ENCODE measurements at places on chromosomes 7 and 10.
A peak's percentile ranks its signal among the peaks of the same experiment; 100 is the strongest.

DNA sequence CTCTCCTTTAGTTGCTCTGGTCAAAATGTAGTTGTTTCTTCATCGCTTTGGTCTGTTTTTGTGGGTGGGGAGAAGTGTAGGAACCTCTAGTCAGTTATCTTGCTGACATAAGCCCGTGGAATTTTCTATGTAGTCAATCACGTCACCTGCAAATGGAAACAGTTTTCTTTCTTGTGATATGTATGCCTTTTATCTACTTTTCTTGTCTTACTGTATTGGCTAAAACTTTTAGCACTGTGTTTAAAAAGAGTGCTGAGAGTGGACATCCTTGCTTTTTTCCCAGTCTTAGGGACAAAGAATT lies 42.3 kb downstream of the AKR1E2 start:
- DNase-seq, result no peak

DNA sequence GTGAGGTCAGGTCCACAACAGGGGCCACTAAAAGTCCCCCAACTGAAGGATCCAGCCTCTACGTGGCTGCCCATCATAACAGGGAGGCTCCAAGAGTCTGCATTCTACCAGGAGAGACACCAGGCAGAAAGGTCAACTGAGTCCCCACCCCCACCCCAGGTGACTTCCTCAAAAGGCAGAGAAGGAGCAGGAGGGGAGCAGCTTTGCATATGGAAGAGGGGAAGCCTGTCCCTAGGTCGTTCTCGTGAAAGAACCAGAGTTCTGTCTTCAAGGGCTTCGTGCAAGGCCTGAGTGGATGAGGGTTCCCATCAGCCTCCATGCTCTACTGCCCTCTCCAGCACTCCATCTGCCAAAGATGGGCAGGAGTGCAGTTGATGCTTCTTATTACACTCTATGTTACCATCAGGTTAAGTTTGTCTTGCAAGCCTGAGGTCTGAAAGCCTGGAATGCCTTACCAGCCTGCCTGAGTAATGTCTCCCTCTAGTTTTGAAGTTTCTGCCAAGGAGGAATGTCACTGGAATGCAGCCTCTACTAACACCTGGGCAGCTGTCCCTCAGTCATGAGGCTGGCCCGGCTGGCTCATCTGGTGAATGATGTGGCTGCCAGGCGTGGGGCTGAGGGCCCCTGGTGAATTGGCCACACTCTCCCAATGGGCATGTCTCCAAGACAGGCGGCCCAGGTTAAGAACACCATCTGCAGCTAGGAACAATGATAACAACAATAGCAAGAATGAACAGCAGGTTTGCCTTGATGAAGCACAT lies 54.3 kb upstream of the SMNDC1 start:
- DNase-seq, result no peak

DNA sequence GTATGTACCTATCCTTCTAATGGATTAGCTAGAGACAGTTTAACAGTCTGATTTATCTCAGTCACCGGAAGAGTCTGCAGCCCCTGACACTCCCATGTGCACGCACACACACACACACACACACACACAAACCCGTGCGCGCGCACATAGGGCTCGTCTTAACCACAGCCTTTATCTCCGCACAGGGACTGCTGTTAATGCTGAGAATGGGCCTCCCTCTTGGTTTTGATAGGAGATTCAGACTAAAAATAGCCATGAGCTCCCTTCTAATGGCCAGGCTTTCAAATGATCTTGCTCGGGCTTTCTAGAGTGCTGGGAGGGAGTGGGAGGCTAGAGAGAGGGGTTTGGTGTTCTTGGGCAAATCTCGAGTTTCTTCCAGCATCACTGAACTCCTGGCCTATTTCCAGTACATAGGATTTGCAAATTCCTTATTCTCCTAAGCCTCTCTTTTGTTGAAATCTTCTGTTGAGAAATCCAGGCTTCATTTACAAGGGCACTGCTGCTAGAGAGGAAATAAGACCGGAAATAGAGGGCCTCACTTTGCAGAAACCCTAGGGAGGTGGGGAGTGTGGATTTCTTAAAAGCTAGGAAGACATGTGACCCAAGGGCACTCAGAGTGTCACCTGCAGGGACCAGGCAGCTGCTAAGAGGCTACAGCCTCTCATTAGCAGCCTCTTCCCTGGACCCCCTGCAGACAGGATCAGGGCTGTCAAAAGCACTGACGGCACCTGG lies 2.4 kb downstream of the TMEM72 start:
- DNase-seq, result no peak

GRCh38 chr10:114102256-114102655 lies 58.6 kb downstream of the ADRB1 start:
- no peak for DNase-seq

GRCh38 chr10:120495226-120496009 lies 38.4 kb downstream of the PLPP4 start:
- no peak for DNase-seq

- DNase-seq, result no peak
Measured at GRCh38 chr7:99290980-99291607, 18.5 kb downstream of the MYH16 start.

GRCh38 chr7:43700059-43700501 lies 29.2 kb downstream of the COA1 start:
- DNase-seq, result no peak

- DNase-seq, result no peak
Measured at GRCh38 chr7:12162415-12163113, 48.5 kb upstream of the TMEM106B start.

DNA sequence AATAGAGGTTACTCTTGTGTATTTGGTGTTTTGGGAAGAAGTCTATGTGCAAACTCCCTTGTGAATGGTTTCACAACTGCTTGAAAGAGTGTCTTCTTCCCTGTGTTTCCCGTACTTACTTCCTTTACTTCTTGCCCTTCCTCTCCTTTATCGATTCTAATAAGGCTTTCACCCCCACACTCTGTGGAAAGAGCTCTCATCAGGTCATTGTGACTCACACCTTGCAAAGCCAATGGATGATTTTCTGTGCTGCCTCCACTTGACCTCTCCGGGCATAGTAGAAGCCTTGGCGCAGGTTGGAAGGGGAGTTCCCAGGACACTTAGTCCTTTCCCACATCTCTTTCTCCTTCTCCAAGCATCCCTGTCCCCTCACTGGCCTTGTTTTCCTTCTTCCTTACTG lies 6.2 kb upstream of the TSPAN15 start:
- DNase-seq, result no peak

DNA sequence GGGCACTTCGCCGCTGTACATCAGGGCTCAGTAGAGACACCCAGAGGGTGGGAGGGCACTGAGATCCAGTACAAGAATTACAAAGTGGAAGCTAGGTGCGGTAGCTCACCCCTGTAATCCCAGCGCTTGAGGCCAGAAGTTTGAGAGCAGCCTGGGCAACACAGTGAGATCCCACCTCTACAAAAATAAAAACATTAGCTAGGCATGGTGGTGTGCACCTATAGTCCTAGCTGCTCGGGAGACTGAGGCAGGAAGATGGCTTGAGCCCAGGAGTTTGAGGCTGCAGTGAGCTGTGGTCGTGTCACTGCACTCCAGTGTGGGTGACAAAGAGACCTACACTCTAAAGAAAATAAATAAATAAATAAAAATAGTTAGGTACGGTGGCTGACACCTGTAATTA lies 64.0 kb downstream of the CLEC2L start:
- DNase-seq, result no peak

DNA sequence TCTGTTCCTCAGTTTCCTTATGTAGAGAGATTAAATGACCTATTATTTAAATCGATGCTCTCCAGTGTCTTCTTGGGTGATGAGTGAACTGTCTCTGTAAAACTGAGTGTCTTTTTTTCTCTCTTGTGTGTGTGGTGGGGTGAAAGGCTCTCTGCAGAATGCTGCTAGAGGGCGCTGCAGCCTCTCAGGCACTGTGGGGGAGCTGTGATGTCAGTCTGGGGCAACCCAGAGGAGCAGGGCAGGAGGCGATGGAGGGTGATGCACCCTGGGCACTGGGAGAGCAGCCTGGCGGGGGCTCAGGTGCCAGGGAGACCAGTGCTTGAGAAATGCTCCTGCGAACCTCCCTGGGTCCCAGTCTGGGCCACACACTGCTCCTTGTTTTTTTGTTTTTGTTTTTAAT lies 110.1 kb upstream of the POM121L12 start:
- no peak for DNase-seq

- DNase-seq, result peak; percentile 93
Measured at GRCh38 chr7:135335628-135336139, 102.0 kb downstream of the STRA8 start.

DNA sequence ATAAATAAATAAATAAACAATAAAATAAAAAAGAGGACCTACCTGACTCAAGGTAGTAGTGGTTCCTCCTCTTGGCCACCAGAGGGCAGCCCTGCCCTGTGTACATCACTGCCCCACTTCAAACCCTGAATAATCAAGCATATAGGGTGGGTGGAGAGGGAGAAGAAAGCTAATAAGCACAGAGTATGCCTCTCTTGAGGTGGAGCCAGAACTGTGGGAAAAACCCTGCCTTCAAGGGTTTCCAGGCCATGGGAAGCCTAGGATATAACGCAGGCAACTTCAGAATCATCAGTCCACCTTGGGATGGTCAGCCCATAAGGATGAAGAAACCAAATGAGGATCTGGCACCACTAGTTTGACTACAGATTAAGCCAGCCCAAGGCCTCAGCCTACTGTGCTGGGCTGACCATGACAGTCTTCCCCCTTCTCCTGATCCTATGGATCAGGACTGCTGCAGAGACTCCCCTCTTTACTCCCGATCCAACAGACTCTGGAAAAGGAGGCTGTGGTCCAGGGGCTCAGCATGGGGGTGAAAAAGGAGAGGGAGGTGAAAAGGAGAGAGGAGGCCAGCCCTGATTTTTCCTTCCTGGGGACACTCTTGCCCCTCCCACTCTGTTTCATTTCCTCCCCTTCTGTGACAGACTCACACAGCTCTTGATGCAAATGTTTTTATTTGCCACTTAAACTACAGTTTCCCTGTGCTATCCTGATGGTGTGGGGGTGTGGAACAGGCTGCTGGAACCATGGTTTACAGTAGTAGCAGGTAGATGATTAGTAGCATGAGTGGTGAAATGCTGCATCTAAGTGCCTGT lies 10.1 kb downstream of the AVPI1 start:
- DNase-seq, result peak; percentile 55

- DNase-seq, result no peak
Measured at GRCh38 chr7:108204281-108204796, 74.2 kb upstream of the LAMB4 start.

DNA sequence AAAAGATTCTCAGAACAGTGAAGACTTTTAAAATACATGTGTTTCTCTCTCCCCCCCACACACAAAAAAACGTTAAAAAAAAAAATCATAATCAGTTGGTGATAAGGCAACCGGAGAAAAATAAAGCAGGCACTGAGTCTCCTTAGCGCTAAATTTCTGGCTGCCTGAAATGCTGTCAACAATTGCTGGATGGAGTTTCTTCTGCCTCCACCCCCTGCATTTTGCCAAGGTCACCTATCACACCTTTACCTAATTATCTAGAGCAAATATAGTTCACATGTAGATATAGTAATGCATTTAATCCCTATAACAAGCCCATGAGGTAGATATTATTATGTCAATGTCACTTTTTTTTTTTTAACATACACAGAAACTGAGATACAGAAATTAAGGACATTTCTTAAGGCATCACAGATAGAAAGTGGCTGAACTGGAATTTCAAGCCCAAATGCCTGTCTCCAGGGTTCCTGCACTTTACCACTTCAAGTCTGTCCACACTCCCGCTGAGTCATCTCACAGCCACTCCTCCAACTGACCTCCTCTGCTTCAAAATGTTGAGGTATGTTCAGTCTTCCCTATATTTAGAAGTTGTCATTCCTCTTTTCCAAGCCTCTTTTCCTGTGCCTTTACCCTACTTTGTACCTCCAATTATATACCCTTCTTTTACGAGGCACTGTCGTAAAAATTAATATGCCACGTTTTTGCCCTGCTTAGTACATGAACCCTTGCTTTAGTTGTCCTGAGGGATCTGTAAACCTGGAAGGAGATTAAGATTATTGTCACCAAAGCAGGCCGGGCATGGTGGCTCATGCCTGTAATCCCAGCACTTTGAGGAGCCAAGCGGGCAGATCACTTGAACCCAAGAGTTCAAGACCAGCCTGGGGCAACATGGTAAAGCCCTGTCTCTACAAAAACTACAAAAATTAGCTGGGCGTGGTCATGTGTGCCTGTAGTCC lies 72.8 kb upstream of the MPP7 start:
- no peak for DNase-seq

- DNase-seq, result peak; percentile 91
Measured at GRCh38 chr10:69392481-69393000, 24.2 kb downstream of the TACR2 start.

- no peak for DNase-seq
Measured at GRCh38 chr7:2626498-2627117, 5.2 kb upstream of the TTYH3 start.

GRCh38 chr7:30743371-30744074 lies 8.4 kb upstream of the INMT start:
- DNase-seq, result no peak

GRCh38 chr7:70711452-70711851 lies 420.5 kb upstream of the GALNT17 start:
- no peak for DNase-seq

- DNase-seq, result peak; percentile 5
Measured at GRCh38 chr10:118106426-118106825, 59.7 kb upstream of the RAB11FIP2 start.

GRCh38 chr7:102264367-102264891 lies 22.2 kb upstream of the SH2B2 start:
- DNase-seq, result no peak

GRCh38 chr10:72248468-72249151 lies 25.1 kb upstream of the DDIT4 start:
- DNase-seq, result peak; percentile 61

DNA sequence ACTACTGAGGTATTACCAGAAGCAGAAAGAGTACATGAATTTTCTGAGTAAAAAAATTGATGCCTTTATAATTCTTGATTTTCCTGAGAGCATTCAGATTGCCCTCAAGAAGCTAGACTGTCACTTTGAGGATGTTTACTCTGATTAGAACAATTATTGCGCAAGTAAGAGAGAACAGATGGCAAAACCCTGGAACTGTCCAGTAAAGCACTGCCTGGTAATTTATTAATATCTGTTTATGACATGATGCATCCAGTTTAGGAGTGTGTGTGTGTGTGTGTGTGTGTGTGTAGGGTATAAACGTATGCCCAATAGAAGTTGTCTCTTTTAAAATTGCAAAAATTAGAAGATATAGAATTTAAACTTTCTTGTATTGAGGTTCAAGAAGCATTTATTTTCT lies 379.7 kb downstream of the PHTF2 start:
- no peak for DNase-seq

DNA sequence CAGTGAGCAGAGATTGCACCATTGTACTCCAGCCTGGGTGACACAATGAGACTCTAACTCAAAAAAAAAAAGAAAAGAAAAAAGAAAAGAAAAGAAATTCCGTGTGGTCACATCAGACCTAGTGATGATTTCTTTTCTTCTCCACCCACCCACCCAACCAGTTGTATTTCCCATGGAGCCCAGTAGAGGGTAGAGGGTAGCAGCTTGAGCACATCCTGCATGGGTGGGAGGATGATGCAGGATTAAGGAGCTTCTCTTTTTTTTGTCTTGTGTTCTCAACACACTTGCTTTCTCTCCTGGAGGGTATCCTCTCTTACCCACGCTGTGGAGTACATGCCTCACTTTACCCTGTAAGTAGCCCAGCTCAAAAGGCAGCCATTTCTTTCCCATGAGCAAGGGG lies 118.6 kb upstream of the CARD11 start:
- no peak for DNase-seq
